ENCODE measurements at places on chromosomes 13 and 19.

GRCh38 chr13:113083402-113084061 lies 22.1 kb upstream of the F7 start:
- no peak for DNase-seq

GRCh38 chr19:8149261-8150094 lies at the start of gene FBN3:
Gene FBN3 (minus strand): TSS chr19:8149592. CDS start chr19:8147480, 2,112 bp downstream.
- DNase-seq, result no peak

DNA sequence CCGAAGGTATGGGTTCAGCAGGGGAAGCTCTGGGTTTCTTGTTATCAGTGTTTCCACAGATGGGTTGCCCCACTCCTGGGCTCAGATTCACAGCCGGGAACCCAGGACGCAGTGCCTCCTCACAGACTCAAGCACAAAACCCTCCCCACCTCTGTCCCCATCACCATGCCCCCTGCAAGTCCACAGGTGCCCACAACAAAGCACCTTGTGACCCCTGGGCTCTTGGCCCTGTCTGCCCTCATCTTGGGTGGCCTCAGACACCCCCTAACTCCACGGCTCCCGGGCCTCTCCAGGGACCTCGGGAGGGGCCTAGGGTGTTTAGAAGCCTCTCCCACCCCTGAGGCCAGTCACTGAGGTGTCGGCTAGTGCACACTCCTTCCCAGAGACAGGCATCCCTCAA lies 231.7 kb downstream of the TUBA3C start:
- DNase-seq, result no peak

DNA sequence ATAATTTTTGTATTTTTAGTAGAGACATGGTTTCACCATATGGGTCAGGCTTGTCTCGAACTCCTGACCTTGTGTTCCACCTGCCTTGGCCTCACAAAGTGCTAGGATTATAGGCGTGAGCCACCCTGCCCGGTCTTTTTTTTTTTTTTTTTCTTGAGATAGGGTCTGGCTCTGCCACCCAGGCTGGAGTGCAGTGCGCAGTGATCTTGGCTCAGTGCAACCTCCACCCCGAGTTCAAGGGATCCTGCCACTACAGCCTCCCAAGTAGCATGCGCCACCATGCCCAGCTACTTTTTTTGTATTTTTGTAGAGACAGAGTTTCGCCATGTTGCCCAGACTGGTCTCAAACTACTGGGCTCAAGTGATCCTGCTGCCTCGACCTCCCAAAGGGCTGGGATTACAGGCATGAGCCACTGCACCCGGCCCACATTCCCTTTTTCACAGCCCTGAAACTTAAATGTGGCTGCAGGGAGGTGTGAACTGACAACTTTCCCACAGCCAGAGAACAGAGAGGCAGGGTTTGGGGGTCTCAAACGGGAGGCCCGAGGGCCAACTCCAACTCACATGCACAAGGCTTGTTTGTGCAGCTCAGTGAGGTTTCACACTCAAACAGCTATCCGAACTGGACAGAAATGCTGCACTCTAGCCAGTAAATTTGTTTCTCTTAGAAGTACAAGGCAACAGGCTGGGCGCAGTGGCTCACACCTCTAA lies 4.4 kb upstream of the S1PR5 start:
- DNase-seq, result no peak

DNA sequence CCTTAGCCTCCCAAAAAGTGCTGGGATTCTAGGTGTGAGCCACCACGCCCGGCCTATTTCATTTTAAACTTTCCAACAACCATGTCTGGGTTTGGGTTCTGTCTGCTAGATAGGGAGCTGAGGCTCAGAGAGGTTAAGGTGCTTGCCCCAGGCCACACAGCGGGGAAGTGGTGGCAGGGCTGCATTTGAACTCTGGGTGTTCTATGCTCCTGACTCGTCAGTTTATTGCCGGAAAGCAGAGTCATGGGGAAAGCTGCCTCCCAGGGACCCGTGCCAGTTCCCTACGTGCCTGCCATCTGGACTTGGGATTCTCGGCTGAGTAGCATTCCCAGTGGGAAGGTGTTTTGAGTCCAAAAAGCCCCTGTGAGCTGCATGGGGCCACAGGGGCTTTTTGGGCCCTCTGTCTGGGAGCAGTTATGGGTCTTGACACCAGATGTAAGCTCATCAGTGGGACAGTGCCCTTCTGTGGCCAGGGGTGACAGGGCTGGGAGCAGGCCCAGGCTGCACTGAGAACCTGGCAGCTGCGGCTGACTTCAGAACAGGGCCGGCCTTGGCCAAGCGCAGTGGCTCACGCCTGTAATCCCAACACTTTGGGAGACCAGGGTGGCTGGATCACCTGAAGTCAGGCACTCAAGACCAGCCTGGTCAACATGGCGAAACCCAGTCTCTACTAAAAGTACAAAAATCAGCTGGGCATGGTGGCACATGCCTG lies 10.9 kb downstream of the RFX1 start:
- DNase-seq, result no peak

GRCh38 chr19:2500156-2500555 lies 24.2 kb downstream of the GADD45B start:
- DNase-seq, result no peak

GRCh38 chr13:19567820-19568534 lies 6.6 kb upstream of the TPTE2 start:
- DNase-seq, result no peak

DNA sequence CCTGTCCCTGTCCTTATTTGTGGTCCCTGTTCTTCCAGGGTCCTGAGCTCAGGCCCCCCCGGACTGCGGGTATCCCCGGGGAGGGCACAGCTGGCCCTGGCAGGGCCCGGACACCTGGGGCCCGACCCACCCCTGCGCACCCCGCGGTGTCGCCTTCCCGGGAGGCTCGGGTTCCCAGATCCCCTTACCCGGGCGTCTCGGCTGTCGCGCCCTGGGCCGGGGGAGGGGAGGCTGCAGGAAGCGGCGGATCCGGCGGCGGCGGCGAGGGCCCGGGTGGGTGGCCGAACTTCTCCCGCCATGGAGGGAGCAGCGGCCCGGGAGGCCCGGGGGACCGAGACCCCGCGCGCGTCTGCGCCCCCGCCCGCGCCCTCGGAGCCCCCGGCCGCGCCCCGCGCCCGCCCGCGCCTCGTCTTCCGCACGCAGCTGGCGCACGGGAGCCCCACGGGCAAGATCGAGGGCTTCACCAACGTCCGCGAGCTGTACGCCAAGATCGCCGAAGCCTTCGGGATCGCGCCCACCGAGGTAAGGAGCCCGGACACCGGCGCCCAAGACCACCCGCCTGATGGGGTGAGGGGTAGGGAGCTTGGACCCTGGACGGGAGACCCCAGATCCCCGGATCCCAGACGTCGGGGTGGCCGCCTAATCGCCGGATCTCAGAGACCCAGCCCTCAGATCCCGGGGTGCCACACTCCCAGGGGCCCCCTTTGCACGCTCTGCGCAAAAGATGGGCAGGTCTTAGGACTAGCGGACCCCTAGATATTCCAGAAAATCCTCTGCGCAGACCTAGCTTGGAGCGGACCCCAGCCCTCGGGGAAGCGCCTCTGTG lies at the start of gene GIPC3:
GIPC3 (plus strand) TSS at position 178 of the 826 bp plus-strand sequence; CDS start at position 298, 120 bp downstream.
- no peak for DNase-seq

DNA sequence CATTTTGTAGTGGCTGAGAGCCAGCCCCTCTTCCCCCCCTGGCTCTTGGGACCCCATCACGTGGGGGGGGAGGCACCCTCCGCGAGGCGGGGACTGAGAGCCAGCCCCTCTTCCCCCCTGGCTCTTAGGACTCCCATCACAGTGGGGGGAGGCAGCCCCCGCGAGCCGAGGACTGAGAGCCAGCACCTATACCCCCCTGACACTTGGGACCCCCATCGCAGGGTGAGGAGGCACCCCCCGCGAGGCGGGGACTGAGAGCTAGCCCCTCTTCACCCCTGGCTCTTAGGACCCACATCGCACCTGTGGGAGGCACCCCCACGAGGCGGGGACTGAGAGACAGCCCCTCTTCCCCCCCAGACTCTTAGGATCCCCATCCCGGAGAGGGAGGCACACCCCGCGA lies 2426.5 kb upstream of the PCDH20 start:
- DNase-seq, result no peak

DNA sequence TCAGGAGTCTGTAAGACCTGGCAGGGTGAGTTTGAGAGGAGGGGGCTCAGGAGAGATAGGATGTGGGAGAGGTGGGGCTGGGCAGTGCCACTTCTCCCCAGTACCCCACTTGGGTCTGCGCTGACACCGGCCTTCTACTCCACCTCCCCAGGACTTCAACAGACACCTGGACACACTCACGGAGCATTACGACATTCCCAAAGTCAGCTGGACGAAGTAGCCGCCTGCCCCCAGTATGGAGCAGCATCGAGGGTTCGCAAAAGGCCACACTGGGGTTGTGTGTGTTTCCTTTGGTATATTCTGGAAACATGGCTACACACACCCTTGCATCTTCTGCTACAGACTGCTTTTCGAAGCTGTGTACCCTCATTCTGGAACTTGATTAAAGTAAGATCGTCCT lies 5.5 kb downstream of the FAM32A start:
- DNase-seq, result no peak

DNA sequence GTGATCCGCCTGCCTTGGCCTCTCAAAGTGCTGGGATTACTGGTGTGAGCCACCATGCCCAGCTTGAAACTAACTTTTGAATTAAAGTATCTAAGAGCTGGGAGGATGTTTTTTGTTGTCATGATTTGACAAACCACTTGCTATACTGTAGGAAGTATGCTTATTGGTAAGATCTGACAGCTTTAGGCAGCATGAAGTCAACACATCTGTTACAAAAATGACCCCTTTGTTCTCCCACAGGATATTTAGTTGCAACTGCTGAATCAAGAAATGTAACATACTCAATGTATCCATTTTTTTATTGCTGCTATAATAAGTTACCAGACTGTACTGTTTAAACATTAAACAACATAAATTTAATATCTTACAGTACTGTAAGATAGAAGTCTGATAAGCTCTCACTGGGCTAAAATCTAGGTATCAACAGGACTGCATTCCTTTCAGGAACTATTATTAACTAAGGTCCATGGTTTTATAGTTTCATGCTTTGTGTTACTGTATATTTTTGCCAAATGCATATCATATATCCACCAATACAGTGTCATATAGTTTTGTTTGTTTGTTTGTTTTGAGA lies 22.8 kb upstream of the LRP3 start:
- DNase-seq, result no peak

- DNase-seq, result no peak
These were observed 15.0 kb upstream of the SLC35E1 start for GRCh38 chr19:16586991-16587832.

GRCh38 chr13:31987535-31988170 lies 43.9 kb upstream of the FRY start:
- no peak for DNase-seq

DNA sequence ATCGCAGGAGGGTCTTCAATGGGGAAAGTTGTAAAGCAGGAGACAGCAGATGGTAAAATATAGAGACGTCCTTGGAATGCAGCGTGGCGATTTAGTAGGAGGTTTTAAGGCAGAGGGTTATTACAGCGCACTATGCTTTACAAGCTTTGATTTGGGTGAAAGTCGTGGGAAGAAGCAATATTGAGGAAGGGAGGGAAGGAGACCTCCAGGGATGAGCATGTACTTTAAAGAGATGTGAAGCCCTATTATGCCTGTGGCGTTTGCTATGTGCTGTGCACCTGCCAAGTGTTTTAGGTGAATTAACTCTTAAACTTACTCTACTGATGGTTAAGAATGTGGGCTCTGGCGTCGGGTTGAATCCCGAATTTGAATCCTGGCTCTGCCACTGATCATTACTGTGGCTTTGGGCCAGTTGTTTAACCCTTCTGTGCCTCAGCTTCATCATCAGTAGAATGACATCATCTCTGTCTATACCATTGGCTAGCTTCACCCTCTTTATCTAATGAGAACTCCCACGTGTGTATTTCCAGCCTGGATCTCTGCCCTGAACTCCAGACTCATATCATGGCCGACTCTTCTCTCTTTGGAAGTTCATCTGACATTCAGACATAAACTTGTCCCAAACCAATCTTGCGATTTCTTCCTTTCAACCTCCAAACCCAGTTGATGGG lies 583 bp downstream of the CCDC61 start:
- DNase-seq, result no peak

- DNase-seq, result no peak
These were observed 6.9 kb upstream of the SBK3 start for GRCh38 chr19:55552206-55552605.

GRCh38 chr19:22422211-22422610 lies at the start of gene ZNF98:
Gene ZNF98 (minus strand): TSS chr19:22422346. CDS start chr19:22422224, 122 bp downstream.
- no peak for DNase-seq

DNA sequence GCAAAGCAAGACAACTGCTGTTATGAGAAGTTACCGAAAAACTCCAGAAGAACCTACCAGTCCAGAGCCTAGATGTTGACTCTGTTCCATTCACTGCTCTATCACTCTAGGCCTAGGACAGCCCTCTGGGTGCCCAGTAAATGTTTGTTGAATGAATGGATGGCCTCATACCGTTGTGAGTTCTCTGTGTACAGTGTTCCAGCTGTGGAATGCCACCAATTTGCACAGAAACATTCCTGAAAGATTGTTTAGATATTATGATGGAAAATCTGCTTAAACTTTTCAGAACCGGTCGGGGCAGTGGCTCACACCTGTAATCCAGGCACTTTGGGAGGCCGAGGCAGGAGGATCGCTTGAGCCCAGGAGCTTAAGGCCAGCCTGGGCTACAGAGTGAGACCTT lies 1.3 kb upstream of the FBL start:
- DNase-seq, result no peak

DNA sequence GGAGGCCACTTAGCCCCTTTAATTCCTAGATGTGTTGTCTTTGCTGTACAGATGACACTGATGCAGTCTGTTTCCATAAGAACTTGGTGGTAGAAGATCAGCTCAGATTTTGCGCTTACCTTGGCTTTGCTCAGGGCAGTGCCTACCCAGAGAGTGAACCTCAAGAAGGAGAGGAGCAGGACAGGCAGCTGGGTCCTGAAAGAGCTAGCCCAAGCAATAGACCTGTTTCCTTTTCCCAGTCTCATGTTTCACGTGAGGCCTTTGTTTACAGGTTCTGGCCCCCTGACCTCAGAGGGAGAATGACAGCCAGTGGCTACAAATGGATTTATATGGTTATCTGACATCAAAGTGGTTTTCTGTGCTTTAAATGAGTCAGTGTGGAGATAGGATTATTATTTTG lies 40.1 kb downstream of the METTL21C start:
- no peak for DNase-seq

GRCh38 chr13:67355812-67356476 lies 125.8 kb upstream of the PCDH9 start:
- no peak for DNase-seq

DNA sequence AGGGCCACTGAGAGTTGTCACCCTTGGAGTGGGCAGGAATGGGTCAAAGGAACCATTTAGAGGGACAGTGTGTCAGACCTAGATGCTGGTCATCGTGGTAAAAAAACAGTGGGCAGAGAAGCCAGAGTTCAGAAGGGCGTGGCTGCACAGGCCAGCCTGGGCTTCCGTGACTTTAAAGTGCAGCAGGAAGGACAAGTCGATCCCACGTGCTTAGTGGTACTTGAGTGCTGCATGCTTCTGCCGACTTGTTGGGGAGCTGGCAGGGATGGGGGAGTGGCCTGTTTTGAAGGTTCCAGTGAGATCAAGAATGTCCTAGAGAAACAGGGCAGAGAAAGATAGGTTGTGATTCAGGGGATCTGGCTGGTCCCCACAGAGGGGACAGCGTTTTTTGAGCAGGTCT lies 17.0 kb downstream of the LYL1 start:
- no peak for DNase-seq

GRCh38 chr19:49340069-49340864 lies 5.1 kb downstream of the CD37 start:
- DNase-seq, result no peak
